ENCODE measurements at places on chromosomes 1 and 21.

GRCh38 chr1:50152236-50152635 lies 43.5 kb downstream of the ELAVL4 start:
- DNase-seq = no peak

- no peak for DNase-seq
Measured at GRCh38 chr1:27057389-27057788, 44.7 kb upstream of the TENT5B start.

GRCh38 chr1:94530373-94530878 lies 11.1 kb downstream of the F3 start:
- no peak for DNase-seq

- DNase-seq = no peak
Measured at GRCh38 chr1:13728091-13728715, 28.2 kb downstream of the PRDM2 start.

- DNase-seq = peak; percentile 17
Measured at GRCh38 chr1:59146651-59147358, 150.1 kb upstream of the FGGY start.

DNA sequence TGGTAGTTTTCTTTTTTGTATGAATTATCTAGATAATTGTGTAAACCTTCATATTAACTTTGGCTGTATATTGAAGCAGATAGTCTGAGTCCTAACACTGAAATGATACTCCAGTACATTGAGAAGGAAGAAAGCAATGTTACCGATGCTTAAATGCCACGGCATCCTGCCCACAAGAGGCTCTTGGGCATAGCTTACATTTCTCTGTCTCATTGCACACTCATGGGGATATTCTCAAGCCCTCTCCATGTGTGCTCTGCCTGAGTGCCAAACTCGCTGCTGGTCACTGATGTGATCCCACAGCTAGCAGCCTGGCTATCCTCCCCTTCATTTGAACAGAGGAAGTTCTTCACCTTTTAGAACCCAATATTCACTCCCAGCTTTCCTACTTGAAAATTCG lies 179.4 kb downstream of the TGFB2 start:
- DNase-seq = no peak

- DNase-seq = no peak
Measured at GRCh38 chr1:15676688-15677661, 7.1 kb upstream of the PLEKHM2 start.

DNA sequence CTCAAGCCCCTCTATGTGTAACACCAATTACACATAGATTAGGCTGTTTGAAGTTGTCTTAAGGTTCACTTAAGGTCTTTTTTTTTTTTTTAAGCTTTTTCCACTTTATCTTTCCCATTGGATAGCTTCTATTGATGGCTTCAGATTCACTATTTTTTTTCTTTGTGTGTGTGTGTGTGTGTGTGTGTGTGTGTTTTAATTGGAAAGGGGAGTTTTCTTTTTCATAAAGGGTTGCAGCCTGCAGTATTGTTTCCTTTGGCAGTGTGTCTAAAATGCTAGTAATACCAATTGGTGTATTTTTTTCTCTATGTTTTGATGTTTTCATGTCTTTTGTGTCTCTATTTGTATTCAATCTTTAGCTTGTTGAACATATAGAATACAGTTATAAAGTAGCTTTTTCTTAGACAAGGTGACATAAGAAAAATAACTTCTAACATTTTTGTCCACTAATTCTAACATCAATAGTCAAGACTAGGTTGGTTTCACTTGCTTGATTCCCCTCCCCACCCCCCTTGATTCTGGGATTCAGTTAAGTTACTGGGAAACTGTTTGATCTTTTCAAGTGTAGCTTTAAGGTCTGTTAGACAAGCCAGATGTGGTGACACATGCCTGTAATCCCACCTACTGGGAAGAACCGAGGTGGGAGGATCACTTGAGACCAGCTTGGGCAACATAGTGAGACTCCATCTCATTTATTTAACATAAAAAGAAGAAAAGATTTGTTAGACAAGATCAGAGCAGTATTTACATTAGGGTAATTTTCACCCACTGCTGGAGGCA lies 21.4 kb downstream of the PRRC2C start:
- DNase-seq = no peak

GRCh38 chr1:167196166-167196565 lies 24.5 kb upstream of the POU2F1 start:
- DNase-seq = no peak

GRCh38 chr1:63817152-63817667 lies 43.4 kb downstream of the ROR1 start:
- no peak for DNase-seq

DNA sequence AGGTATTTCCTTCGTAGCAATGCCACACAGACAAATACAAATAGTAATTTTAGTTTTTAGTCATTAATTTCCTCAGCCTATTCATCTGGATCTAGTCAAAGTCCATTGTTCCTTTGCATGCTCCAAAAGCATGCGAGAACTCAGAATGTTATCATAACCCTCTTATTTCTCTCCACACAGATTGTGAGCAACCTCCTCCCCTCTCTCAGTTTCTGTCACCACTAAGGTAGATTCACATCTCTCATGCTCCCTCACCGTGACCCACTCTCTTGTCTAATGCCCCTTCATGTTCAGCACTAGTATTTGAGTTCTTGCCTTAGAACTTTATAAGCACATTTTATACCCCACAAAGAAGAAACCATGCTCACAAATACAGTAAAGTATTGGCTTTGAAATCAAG lies 582.4 kb downstream of the PLA2G4A start:
- DNase-seq = no peak

DNA sequence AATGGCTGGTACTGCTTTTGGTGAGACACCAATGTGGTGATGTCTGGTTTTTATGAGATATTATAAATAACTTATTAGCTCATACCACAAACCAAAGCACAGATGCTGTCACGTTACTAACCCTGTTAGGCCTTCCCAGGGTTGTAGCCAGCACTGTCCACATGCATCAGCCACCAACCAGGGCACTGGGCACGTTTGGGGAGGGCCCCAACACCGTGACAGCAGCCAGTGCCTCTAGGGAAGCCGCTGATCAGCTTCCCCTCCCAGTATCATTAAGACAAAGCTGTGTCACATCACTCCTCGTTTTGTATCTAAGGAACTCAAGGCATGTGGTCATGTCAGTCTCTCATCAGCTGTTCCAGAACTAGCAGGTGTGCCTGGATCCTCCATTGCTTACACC lies 13.9 kb downstream of the URB1 start:
- no peak for DNase-seq

DNA sequence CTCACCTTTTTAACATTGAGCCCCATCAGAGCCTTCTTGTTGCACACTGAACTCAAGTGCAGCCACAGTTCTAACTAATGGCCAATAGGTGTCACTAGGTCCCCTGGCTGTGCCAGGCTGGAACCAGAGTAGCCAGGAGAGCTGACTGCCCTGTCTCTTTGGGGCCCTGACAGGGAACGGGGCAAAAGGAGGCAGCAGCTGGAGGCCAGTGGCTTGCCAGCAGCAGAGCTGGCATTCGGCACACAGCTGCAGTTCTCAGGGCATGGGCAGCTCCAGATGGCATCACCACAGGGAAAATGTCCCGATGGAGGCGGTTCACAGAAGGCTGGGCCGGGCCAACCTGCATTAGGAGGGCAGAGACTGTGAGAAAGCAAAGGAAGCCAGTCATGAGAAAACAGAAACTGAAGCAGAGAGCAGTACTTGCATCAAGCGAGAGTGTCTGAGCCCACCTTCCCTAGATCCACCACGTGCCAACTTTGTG lies 188.6 kb downstream of the FCRL5 start:
- DNase-seq = no peak

DNA sequence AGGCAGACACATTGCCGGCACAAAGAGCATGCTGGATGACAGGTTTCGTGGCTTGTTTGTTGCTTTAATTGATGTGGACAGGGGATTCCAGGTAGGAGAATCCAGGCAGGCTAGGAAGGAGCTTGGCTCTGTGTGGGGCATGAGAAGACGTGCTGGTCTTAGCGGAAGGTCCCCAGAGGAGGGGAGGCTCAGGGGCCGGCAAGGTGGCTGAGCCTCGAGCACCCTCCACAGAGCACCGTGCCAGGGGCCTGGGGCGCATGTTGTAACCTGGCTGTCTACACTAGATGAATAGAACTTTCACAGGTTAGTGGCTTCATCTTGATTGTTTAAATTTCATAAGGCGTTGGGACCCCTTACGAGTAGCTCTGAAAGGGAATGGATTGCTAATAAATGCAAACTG lies 223.1 kb downstream of the CAMTA1 start:
- DNase-seq = no peak

GRCh38 chr1:239006276-239006675 lies 380.1 kb upstream of the CHRM3 start:
- no peak for DNase-seq

GRCh38 chr1:48236716-48237470 lies 14.4 kb downstream of the SLC5A9 start:
- no peak for DNase-seq

- no peak for DNase-seq
Measured at GRCh38 chr1:167197692-167198091, 23.0 kb upstream of the POU2F1 start.

GRCh38 chr1:160579216-160579701 lies at the start of gene CD84:
TSS of gene CD84 (minus strand) at chr1:160579496. CDS start at chr1:160579437, 59 bp downstream.
- no peak for DNase-seq

DNA sequence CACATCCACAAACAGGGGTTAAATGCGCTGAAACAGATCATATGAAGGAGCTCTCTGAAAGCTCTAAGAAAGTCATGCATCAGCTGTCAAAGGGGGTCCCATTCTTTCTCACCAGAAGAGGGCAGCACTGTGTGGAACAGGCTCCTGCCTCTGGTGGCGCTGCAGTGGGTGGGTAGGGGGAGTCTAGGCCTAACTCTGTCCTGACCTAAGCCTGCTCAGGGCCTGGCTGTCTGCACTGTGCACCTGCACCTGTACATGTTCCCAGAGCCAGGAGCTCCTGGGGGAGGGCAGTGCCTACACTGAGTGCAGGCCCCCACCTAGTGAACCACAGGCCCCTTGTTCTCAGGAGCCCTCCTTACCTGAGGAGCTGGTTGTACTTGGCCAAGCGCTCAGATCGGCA lies 16.0 kb downstream of the ENO1 start:
- DNase-seq = no peak

DNA sequence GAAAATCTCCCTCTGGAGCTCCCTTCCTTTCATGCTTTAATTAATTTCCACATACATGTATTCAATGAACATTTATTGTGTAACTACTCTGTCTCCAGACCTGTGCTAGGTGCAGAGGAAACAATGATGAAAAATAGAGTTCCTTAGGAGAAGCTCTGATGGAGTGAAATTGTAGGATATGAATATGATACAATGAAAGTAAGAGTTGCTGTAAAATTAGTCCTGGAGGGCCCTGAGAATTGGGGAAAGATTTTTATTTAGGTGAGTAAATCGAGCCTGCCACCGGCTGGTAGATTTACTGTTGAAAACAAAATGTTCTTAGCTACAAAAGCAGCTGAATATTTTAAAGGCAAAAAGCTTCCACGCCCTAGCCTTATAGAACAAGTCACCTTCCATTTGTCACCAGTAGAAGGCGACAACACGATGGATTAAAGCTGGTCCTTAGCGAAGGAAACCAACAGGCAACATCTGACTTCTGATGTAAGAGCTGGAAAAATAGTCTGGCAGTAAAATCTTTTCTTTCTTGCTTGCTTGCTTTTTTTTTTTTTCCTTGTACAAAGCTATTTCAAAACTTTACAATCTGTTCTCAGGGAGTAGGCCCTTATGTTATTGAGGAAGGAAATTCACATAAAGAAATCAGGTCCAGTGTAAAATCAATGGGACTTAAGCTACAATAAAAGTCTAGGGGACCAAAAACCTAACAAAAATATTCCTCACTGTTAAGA lies 82.0 kb upstream of the ROR1 start:
- DNase-seq = no peak

- DNase-seq = no peak
Measured at GRCh38 chr21:45151445-45152160, 77.2 kb downstream of the ADARB1 start.

DNA sequence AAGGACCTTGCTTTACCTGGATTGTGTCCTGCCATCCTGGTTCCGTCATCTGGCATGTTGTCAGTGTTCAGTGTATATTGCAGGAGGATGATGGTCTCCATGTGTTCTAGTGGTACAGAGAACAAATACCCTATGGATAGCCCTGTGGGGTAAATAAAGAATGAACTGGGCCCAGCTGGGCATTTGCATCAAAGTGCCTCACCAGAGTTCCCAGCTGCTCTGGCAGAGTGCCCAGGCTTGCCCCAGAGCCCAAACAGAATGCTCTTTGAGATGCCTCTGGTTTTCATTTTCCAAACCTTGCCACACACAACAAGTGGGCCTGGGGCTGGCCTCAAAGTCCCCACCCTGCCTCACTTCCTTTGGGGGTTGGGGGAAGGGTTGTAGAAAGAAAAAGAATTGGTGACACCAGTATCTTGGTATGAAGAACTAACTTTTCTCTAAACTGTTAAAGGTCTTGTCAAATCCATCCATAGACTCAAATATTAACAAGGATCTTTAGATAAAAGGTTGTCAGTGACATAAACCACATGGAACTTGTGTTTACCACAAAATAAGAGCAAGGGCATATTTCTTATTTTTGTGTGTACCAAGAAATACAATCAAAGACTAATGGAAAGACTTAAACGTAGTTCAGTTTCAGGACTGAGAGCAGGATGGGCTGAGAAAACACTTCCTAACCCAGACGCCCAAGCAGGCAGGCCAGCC lies 82.2 kb downstream of the LMO4 start:
- no peak for DNase-seq

DNA sequence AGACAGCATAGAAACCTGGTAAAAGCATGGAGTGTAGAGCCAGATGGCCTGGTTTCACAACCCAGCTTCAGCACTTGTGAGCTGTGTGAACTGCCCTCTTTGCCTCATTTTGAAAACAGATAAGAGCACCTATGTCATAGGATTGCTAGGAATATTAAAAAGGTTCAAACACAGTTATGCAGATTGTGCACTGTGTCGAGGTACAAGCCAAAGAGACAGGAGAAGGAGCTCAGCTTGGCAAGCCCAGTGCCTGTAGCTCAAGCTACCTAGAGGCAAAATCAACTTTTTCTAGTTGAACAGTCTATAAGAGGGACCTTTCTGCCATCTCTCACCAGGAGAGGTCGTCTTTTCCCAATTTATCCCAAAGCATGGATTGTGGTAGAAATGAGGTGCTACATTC lies 5.0 kb downstream of the CHODL start:
- no peak for DNase-seq

DNA sequence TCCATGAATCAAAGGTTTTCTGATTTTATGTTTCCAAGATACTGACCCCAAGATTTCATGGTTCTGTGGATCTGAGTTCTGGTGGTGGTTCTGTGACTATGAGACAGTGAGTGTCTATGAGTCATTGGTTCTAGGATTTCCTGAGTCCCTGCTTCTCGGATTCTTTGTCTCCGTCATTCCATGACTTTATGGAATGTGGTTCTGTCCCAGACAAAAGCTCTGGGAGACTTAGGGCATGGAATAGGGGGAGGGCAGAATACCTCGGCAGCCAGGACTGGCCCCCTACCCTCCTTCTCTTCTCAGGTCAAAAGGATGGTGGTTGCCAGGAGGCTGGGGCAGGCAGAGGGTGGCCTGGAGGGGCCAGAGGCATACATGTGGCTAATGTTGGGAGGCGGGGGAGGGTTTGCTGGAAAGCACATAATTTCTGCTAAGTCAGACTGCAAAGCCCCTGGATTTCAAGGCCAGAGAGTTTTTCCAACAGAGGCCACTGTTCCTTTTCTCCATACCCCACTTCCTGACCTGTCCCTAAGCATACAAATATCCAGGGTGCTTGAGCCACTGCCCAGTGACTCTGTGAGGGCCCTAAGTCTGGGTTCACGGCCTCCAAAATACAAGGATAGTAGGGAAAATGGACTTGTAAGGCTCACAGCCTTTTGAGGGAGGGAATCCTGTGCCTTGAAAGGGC lies 17.2 kb downstream of the CDCP2 start:
- DNase-seq = no peak

All from activated CD4-positive, alpha-beta T cell treated with anti-CD3 and anti-CD28 coated beads for 24 hours (primary cell).